Tibial nerve (tissue), 4 donors: ENCODE measurements at places on chromosomes 5 and 9. TPM values are rescaled to one million over a fixed set of nuclear protein-coding genes. Genes with fewer than 3 reads are reported as not detected.

Gene SNCAIP
- total RNA-seq, result 4.6 TPM

Gene PRDM9
- total RNA-seq, result not detected

Gene TEX10
- total RNA-seq, result 16.1 TPM

Gene CPLANE1
- 80.0 TPM for total RNA-seq

Gene CAMK2A
- total RNA-seq, result 1.0 TPM

Gene F2RL1
- 0.20 TPM for total RNA-seq

DNA sequence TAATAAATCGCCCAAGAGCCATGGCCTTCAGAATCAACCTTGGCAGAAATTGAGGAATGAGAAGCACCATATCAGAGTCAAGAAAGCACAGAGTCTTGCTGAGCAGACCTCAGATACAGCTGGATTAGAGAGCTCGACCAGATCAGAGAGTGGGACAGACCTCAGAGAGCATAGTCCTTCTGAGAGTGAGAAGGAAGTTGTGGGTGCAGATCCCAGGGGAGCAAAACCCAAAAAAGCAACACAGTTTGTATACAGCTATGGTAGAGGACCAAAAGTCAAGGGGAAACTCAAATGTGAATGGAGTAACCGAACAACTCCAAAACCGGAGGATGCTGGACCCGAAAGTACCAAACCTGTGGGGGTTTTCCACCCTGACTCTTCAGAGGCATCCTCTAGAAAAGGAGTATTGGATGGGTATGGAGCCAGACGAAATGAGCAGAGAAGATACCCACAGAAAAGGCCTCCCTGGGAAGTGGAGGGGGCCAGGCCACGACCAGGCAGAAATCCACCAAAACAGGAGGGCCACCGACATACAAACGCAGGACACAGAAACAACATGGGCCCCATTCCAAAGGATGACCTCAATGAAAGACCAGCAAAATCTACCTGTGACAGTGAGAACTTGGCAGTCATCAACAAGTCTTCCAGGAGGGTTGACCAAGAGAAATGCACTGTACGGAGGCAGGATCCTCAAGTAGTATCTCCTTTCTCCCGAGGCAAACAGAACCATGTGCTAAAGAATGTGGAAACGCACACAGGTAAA, 4.5 kb downstream of the NFX1 start:
- H3K27ac ChIP-seq, result no peak overlapping the region
- no peak for DNase-seq
- no peaks in the 10 kb centered on the region for H3K27me3 ChIP-seq
- peaks cover 61% of the 10 kb centered on the region for H3K36me3 ChIP-seq
- H3K4me3 ChIP-seq, result no peak overlapping the region

- H3K27me3 ChIP-seq, result no peaks in the 10 kb centered on the region
- H3K4me3 ChIP-seq, result no peak overlapping the region
- no peaks in the 10 kb centered on the region for H3K36me3 ChIP-seq
- H3K27ac ChIP-seq, result peak overlapping the region; percentile 75
Measured at GRCh38 chr5:76445063-76445462, 42.0 kb downstream of the IQGAP2 start.
